NCI-H526 (cell line): ENCODE measurements at places on chromosomes 5 and 9.

DNA sequence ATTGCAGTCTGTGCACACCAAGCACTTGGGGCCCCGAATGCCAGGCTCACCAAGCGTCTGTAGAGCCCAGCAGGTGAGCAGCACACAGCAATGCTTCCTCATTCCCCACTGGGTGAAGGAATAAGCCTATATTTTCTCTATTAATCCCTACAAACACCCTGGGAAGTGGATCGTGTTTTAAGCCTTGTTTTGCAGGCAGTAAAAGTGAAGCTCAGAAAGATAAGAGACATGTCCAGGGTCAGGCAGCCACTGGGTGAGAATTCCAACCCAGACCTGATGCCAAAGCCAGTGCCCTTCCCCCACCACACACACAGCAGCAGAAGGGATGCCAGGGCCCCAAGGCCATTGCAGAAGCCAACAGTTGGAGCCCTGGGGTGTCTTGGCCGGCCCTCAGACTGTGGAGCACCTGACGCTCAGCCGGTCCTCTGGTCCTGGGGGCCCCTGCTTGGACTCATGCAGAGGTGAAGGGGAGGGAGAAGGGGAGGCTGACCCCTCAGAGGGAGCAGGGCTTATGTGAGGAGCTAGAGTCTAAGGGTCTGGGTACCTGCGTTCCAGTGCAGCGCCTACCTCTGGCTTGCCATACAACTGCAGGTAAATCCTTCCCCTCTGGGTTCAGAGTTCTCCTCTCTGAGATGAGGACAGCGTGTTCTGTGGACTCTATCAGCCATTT lies 26.3 kb upstream of the SYNPO start:
- DNase-seq: no peak

DNA sequence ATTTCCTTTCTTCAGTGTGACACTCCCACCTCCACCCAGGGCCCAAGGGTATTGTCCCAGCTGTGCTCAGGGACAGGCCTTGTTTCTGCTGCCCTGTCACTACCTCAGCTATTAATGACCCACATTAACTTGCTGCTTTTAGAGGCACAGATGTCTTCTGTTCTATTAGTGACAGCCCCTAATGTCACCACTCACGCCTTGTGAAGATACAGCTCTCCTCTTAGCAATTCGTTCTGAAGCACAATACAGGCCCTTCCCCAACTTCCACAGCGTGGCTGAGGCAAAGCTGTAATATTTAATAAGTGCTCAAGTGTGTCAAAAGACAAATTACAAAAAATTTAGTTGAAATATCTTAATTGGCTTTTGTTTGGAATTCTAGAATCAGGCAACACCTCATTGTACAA lies 44.7 kb upstream of the HMGCS1 start:
- DNase-seq: no peak

DNA sequence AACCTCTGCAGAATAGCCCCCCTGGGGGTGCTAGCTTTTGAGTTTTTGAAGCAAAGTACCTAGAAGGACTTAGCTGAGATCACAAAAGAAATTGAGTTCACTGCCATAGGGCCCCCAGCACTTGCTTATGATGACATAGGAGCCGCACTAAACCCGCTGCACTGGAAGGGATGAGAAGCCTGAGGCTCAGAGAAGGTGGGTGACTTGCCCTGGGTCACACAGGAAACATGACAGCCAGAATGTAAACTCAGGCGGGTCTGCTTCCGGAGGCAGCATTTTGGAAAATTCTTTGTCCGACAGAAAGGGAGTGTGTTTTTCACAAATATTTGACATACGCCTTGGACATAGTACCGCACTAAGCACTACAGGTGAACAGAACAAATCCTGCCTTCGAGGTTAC lies 8.4 kb upstream of the TOR1B start:
- DNase-seq: no peak

DNA sequence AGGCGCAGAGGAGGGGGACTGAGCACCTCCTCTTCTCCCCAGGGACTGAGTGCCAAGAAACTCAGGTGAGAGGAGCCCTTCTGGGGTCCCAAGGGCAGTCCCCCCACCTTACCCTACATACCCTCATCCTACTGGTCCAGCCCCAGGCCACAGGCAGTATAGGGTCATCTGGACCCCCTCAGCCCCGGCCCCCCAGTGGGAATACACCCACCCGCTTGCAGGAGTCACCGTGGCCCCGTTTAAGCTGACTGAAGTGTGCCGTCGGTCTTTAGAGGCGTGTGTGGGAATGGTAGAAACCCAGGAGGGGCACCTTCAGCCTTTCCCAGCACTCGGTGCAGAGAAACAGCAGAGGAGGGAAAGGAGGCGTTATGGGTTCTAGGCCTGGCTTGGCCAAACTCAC lies 30.8 kb downstream of the COL15A1 start:
- no peak for DNase-seq

DNA sequence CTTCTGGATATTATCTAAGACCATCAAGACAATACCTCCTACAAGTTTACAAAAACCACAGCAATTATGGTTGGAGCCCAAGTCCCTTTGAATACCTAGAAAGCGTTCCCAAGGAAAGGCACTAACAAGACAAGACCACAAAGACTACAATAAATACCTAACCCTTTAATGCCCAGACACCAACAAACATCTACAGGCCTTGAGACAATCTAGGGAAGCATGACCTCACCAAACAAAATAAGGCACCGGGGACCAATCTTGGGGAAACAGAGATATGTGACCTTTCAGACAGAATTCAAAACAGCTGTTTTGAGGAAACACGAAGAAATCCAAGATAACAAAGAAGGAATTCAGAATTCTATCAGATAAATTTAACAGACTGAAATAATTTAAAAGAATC lies 37.8 kb downstream of the OXCT1 start:
- no peak for DNase-seq

DNA sequence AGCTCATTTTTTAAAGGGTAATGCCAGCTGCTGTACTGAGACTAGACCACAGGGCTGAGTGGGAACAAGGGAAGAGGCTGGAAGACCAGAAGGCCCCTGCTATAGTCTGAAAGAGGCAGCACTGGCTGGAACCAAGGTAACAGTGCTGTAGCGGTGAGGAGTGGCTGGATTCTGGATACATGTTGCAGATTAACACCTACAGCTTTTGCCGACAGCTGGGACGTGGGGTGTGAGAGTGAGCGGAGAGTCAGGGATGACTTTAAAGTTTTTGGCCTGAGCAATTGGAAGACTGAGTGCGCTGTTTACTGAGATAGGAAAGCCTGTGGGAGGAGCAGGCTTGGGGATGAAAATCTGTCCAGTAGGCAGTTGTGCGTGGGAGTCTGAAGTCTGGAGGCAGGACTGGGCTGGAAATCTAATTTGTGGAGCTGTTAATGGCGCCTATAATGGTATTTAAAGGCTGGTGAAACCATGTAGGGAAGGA lies 26.5 kb downstream of the AQP7 start:
- no peak for DNase-seq
